ENCODE measurements at places on chromosomes 2 and 18.

GRCh38 chr2:234290671-234291070, 206.2 kb downstream of the ARL4C start:
- DNase-seq = peak; percentile 93

DNA sequence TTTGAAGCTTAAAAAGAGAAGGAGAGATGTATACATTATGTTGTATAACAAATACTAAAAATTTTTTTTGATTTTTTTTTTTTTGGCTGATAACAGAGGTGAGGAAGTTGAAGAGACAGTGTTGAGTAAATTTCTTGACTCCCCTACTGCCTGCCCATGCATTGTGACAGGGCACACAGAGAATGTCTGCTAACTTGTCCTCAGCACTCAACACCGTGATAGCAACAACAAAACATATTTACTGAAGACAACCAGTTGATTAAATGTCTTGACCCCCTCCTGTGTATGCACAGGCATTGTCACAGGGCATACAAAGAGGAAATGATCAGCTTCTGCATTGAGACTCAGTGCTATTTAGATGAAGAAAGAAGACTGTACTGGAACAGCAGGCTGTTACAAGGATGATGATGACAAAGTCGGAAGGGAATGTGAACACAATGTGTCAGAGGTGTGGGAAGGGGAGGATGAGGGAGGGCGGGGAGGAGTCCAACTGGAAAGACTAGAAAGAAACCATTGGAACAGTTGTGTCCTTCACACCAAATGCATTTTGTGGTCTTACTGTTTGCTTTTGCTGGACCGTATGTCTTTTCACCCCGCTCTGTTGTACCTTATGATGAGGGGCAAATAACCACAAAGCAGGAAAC, 89.5 kb downstream of the CERS6 start:
- no peak for DNase-seq

GRCh38 chr2:145617906-145618305, 1098.0 kb upstream of the ZEB2 start:
- no peak for DNase-seq

GRCh38 chr18:8151181-8151580, 458.1 kb upstream of the RAB12 start:
- DNase-seq = no peak

GRCh38 chr2:58006952-58007284, 39.7 kb upstream of the VRK2 start:
- no peak for DNase-seq

DNA sequence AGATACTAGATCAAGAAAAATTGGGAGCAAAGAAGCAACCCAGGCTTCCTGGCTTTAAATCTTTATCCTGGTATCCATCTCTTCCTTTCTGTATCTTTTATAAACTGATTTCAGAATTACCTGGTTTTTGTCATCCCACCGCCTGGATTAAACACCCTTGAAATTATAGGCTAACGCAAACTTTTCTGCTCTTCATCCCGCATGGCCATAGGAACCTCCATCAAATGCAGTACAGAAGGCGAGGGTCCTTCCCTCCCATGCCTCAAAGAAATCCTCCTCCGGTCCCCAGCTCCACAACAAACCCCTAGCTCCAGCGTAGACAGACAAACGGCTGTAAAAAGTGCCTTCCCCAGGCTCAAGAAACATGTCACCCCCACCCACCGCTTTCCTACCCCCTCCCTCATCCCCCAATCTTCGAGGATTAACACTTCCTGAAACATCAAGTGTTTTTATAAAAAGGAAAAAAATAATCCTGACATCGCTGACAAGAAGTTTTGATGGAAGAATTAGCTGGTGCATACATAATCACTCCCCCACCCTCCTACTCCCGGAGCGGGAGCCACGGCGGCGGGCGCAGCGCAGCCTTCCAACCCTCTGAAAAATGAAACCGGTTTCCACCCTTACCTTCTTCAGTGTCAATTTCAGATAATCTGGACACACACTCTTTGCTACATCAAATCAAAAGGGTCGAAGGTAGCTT, 7.6 kb downstream of the DLX1 start:
- no peak for DNase-seq

DNA sequence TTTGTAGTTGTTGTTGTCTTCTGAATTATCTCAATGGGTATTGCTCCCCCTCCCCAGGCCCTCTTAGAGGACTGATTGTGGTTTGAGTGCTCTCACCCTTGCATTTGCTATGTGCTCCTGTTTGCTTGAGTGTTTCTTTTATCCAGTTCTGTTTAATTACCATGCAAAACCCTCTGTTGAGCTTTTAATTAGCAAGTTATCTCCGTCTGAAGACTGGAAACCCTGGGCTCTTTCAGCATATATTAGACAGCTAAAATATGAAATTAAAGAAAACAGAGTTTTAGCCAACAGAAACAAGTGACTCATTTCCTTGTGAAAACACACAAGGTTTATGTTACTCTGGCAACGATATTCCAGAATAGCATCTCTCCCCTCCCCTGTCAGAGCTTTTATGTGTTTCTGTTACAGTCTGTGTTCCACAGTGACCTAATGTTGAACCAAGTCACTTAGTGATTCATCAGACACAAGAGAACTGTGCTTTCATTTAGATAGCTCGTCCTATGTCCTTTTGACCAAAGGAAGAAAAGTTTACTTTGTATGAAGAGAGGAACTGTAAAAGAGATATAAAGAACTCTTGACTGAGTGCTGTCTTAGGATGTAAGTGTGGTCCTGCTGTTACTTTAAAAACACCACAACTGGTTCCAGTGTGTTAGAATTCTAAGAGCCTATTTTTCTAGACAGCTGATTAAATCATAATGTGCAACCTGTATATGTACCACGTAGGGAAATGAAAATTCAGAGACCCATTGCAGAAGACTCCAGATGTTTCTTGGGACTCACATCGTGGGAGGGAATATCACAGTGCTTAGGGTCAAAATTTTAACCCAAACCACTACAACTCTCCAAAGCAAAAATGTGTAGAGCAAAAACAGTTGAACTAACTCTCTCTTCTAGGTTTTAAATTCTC, 172.8 kb upstream of the RBMS1 start:
- DNase-seq = no peak

DNA sequence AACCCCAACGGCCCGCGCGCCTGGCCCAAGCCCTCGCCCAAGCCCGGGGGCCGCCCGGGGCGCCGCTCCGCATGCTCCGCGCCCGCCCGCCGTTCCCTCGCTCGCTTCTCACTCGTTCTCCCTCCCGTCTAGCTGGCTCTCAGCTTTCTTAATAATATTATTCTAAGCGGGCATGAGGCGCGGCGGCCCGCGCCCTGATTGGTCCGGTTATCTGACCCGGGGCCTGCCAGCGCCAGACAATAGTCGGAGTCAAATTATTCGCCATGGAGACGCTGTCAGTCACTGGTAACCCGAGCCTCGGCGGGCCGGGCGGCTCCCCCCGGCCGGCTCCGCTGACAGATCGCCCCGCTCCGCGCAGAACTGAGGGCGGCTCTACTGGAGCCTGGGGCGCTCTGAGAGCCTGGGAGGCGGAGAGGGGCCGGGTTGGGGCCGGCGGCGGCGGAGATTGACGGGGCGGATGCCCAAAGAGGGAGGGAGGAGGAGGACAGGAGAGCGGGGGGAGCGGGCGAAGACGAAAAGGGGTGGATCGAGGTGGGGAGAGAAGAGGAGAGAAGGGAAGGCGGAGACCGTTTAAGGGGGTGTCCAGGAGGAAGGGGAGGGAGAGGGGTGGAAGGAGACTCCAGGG, at the start of gene SIX2:
Gene SIX2, minus strand, starts transcription at position 150 of the 625 bp plus-strand sequence. CDS start 342 bp downstream, outside the sequence.
- DNase-seq = no peak

GRCh38 chr2:174395969-174396630, 570 bp downstream of the SCRN3 start:
- DNase-seq = no peak

GRCh38 chr2:127887776-127888130, 2.0 kb upstream of the AMMECR1L start:
- no peak for DNase-seq

GRCh38 chr18:77866351-77866750, 616.7 kb downstream of the GALR1 start:
- no peak for DNase-seq

- no peak for DNase-seq
Observed at GRCh38 chr18:45270289-45270771, 344.9 kb upstream of the SLC14A2 start.

DNA sequence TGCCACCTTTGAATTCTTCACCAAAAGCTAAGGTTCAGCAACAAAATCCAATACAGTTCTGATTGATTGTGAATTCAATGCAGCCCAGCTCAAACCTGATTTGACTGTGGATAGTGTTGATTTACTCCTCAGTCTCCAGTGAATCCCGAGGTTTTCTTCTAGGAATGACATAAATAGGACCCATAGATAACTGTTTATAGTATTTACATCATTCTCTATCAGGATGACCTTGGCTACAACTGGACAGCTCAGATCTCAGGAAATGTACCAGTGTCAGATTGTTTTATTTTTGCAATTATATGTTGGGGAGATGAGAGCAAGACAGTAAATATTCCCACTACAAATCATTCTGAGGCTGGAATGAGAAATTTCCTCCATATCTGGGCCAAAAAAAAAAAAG, 21.2 kb downstream of the RBM43 start:
- DNase-seq = no peak

GRCh38 chr2:1690056-1690775, 54.1 kb downstream of the PXDN start:
- no peak for DNase-seq

DNA sequence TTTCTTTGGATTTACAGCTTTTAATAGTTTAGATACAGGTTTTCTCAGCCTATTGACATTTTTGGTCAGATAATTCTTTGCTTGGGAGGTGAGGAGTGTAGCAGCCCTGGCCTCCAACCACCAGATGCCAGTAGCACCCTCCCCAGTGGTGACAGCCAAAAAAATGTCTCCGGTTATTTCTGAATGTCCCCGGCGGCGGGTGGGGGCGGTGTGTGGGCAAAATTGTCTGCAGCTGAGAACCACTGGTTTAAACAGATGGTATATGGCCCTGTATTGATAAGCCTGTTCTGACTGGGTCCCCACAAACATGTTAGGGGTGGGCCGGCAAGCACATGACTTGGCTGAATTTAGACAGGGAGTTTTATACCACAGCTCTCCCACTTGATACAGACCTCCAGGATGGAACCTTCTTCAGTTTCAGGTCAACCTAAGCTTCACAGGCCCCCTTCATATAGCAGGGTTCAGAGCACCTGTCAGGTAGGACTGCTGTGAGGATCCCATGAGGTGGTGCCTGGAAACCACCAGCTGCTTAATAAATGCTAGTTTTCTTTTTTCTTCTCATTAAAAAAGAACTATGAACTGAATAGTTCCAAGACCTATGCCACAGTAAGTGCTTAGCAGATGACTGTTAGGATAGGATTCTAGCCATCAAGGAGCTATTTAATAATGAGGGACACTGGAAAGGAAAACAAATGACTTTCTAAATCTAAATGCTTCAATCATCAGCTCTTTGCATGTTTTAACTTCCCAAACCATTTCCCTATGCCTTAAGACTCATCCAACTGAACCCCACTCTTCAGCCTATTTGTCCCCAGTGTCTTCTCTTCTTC, 18.1 kb downstream of the LPIN2 start:
- DNase-seq = no peak

GRCh38 chr2:115162494-115163293, 720.3 kb downstream of the DPP10 start:
- no peak for DNase-seq

- no peak for DNase-seq
Observed at GRCh38 chr2:71944806-71945602, 202.7 kb downstream of the CYP26B1 start.

- no peak for DNase-seq
Observed at GRCh38 chr18:8549254-8549757, 59.9 kb upstream of the RAB12 start.

DNA sequence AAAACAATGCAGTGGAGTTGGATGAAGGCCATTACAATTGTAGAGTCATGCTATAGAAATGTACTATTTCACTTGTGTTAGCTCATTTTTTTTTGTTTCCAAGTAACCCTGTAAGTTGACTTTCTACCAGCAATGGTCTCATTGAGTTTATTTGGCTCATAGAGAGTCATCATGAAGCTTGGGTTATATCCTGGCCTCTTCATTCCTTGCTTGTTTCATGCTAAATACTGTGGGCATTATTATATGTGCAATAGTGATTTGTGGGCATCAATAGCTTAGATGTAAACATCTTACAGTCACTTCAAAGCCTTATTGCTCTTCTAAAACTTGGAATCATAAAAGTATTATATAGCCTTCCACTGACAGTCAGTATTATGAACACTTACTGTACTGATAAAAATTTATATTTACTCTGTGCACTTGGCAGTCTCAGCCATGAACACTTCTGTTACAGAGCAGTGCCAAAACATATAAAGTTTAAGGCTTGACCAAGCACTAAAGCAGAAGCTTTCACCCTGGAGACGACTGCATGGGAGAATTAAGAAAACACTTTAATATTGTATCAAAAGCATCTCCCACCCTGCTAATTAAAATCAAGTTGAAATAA, 751.2 kb downstream of the SATB2 start:
- no peak for DNase-seq

- DNase-seq = peak; percentile 44
Observed at GRCh38 chr2:135742325-135742757, 686 bp downstream of the UBXN4 start.

DNA sequence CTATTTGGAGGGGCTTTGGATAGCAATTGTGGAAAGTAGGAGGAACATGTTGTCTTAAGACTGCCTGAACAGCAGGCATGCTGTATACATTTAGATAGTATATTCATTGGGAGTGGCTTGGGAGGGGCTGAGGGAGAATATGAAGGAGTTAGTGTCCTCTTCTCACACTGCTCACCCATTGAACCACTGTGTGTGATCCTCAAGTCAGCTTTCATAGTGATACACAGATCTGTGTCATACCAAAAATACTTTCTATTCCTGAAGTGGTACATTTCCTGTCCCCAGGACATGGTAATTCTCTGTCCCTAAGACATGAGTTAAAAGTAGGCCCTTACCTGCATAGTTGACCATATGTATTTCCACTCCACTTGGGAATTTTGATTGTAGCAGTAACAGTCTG, 9.6 kb downstream of the NEMP2 start:
- no peak for DNase-seq

GRCh38 chr2:207264310-207264709, 98.6 kb upstream of the KLF7 start:
- no peak for DNase-seq

DNA sequence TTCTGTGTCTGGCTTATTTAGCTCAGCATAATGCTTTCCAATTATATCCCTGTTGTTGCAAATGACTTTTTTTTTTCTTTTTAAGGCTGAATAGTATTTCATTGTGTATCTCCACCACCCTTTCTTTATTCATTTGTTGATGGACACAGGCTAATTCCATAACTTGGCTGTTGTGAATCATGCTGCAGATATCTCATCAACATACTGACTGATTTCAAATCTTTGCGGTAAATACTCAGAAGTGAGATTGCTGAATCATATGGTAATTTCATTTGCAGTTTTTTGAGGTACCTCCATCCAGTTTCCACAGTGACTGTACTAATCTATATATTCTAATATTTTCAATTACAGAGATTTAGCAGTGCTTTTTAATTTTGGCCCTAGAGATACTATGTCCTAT, 266.2 kb downstream of the TMX3 start:
- DNase-seq = no peak

- no peak for DNase-seq
Observed at GRCh38 chr2:171136024-171136423, 24.7 kb downstream of the TLK1 start.
